ENCODE measurements at places on chromosomes 7 and 10.
A peak's percentile ranks its signal among the peaks of the same experiment; 100 is the strongest.

- no peaks in the 10 kb centered on the region for H3K4me1 ChIP-seq
- DNase-seq: no peak
- no peak overlapping the region for H3K27ac ChIP-seq
- H3K36me3 ChIP-seq: no peaks in the 10 kb centered on the region
- H3K27me3 ChIP-seq: no peaks in the 10 kb centered on the region
Observed at GRCh38 chr10:54470324-54470631, 330.8 kb downstream of the PCDH15 start.

GRCh38 chr7:106124186-106124585, 12.1 kb upstream of the SYPL1 start:
- no peak overlapping the region for H3K4me3 ChIP-seq
- no peaks in the 10 kb centered on the region for H3K36me3 ChIP-seq
- H3K27ac ChIP-seq: no peak overlapping the region
- no peaks in the 10 kb centered on the region for H3K27me3 ChIP-seq
- no peaks in the 10 kb centered on the region for H3K4me1 ChIP-seq
- no peak for DNase-seq

DNA sequence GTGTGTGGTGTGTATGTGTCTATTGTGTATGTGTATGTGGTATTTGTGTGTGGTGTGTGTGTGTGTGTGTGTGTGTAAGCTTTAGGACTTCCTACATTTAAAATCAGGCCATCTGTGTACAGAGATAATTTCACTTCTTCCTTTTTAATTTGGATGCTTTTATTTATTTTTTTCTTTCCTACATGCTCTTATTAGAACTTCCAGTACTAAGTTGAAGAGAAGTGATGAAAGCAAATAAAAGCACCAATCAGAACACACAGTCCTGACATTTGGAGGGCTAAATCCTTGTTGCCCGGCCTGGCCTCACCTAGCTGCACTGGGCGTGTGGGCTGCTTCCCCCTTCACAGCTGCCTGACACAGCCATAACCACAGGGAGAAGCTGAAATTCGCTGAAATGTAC, 3.8 kb upstream of the MRC1 start:
- H3K4me1 ChIP-seq: no peaks in the 10 kb centered on the region
- DNase-seq: no peak
- no peak overlapping the region for H3K27ac ChIP-seq
- no peaks in the 10 kb centered on the region for H3K27me3 ChIP-seq
- no peaks in the 10 kb centered on the region for H3K36me3 ChIP-seq

DNA sequence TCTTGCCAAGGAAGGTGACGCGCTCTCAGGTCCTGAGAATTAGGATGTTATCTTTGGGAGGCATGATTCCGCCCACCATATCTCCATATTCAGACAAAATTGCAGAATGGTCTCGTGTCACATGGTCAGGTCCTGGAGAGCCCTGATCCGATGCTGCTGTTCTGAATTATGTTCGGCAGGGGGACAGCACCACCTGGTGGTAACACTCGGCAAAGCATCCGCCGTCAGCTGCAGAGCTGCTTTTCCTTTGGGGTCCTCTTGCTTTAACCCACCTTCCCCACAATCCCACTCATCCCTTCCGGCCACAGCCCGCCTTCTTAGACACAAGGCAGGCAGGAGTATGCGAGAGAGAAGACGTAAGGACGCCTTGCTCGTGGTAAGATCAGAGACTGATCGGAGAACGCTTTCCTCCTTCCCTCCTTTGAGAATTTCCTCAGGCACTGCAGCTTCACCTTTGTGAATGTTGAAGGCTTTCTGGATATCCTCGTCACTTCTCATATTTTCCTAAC, 327.8 kb upstream of the C7orf33 start:
- peak; percentile 16 for DNase-seq
- no peaks in the 10 kb centered on the region for H3K4me1 ChIP-seq
- no peaks in the 10 kb centered on the region for H3K36me3 ChIP-seq
- H3K4me3 ChIP-seq: peak overlapping the region; percentile 46
- no peak overlapping the region for H3K27ac ChIP-seq

GRCh38 chr10:98246911-98247805, 20.8 kb downstream of the LOXL4 start:
- H3K27me3 ChIP-seq: no peaks in the 10 kb centered on the region
- no peak overlapping the region for H3K27ac ChIP-seq
- H3K36me3 ChIP-seq: peaks cover 43% of the 10 kb centered on the region
- no peak for DNase-seq
- no peak overlapping the region for H3K4me3 ChIP-seq
- H3K4me1 ChIP-seq: peaks cover 8% of the 10 kb centered on the region

DNA sequence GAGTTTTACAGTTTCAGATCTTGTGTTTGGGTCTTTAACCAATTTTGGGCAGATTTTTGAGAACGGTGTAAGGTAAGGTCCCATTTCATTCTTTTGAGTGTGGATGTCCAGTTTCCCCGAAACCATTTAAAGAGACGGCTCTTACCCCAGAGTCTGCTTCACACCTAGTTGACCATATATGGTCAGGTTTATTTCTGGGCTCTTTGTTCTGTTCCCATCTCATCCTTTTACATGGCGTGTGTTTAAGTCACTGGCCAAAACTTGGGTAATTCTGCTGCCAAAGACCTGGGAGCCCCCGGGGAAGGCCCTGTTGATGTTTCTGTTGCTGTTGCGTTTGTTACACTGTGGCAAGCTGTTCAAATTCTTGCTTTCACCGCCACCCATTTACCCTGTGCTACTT, 120.1 kb downstream of the PTPRN2 start:
- no peaks in the 10 kb centered on the region for H3K36me3 ChIP-seq
- H3K27ac ChIP-seq: no peak overlapping the region
- no peaks in the 10 kb centered on the region for H3K4me1 ChIP-seq
- no peak overlapping the region for H3K4me3 ChIP-seq
- DNase-seq: no peak
- no peaks in the 10 kb centered on the region for H3K27me3 ChIP-seq

- no peak overlapping the region for H3K27ac ChIP-seq
- peaks cover 9% of the 10 kb centered on the region for H3K4me1 ChIP-seq
- H3K36me3 ChIP-seq: no peaks in the 10 kb centered on the region
- no peak for DNase-seq
- H3K27me3 ChIP-seq: no peaks in the 10 kb centered on the region
Observed at GRCh38 chr7:44615149-44615611, 8.8 kb downstream of the OGDH start.

GRCh38 chr7:41940760-41941343, 238.0 kb upstream of the INHBA start:
- no peaks in the 10 kb centered on the region for H3K27me3 ChIP-seq
- no peaks in the 10 kb centered on the region for H3K36me3 ChIP-seq
- H3K27ac ChIP-seq: no peak overlapping the region
- H3K4me1 ChIP-seq: no peaks in the 10 kb centered on the region
- DNase-seq: no peak

GRCh38 chr10:15780353-15781135, 60.8 kb upstream of the ITGA8 start:
- H3K27me3 ChIP-seq: no peaks in the 10 kb centered on the region
- H3K4me3 ChIP-seq: no peak overlapping the region
- peak overlapping the region; percentile 68 for H3K27ac ChIP-seq

DNA sequence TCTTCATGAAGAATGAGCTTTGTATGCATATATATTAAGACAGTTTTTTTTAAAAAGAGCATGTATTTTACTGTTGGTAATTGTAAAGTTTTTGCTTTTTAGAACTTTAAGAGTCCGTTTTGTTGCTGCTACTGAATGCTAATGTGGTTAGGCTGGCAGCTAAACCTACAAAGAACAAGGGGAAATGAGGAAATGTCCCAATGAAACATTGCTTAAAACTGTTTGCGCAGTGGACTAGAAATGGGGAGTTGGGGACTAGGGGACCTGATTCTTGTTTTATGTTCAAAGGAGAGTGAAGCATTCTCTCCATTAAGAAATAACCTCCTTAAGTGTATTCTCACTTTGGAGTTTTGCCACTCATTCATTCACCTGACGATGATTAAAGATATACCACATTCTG, 5.7 kb downstream of the NRF1 start:
- H3K4me1 ChIP-seq: peaks cover 44% of the 10 kb centered on the region
- no peaks in the 10 kb centered on the region for H3K36me3 ChIP-seq
- H3K4me3 ChIP-seq: no peak overlapping the region
- DNase-seq: no peak
- no peak overlapping the region for H3K27ac ChIP-seq
- H3K27me3 ChIP-seq: no peaks in the 10 kb centered on the region

DNA sequence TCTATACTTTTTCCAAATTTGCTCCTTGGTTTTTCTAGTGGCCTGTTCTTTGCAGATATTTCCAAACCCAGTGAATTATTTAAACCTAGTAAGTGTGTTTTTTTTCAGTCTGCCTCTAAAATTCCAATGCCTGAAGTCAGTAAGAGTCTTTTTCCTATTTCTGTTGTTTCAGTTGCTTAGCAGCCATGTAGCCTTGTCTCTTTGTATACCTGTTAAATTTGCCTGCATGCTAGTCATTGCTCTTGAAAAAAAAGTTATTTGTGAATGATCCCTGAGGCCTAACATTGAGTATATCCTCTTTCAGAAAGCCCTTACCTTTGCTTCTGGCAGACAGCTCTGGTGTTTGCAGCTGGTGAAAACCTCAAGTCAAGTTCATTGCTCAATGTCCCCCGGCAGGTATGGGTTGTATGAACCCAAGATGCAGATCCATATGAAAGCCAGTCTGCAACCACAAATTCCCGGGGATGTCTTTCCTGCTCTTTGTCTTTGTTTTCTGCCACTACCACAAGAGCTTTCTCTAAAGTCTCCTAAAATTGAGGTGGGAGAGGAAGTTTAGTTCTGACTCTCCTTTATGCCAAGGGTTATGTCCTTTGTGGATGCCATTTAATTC, 35.7 kb downstream of the CH25H start:
- DNase-seq: no peak
- H3K27me3 ChIP-seq: no peaks in the 10 kb centered on the region
- no peaks in the 10 kb centered on the region for H3K4me1 ChIP-seq
- no peak overlapping the region for H3K27ac ChIP-seq

GRCh38 chr10:87826653-87827052, 8.6 kb upstream of the ATAD1 start:
- H3K27me3 ChIP-seq: no peaks in the 10 kb centered on the region
- H3K27ac ChIP-seq: no peak overlapping the region

- H3K4me3 ChIP-seq: no peak overlapping the region
- no peaks in the 10 kb centered on the region for H3K36me3 ChIP-seq
- DNase-seq: no peak
Observed at GRCh38 chr7:44195889-44196288, 4.9 kb upstream of the YKT6 start.

GRCh38 chr10:132516771-132517725, 20.5 kb upstream of the INPP5A start:
- H3K36me3 ChIP-seq: no peaks in the 10 kb centered on the region
- H3K4me3 ChIP-seq: peak overlapping the region; percentile 66
- H3K27ac ChIP-seq: peak overlapping the region; percentile 98
- H3K27me3 ChIP-seq: no peaks in the 10 kb centered on the region
- peaks cover 49% of the 10 kb centered on the region for H3K4me1 ChIP-seq
- DNase-seq: peak; percentile 87

GRCh38 chr7:132211971-132212370, 364.3 kb downstream of the PLXNA4 start:
- no peaks in the 10 kb centered on the region for H3K27me3 ChIP-seq
- H3K4me1 ChIP-seq: no peaks in the 10 kb centered on the region
- no peak overlapping the region for H3K27ac ChIP-seq
- H3K4me3 ChIP-seq: no peak overlapping the region
- H3K36me3 ChIP-seq: peaks cover 10% of the 10 kb centered on the region
- no peak for DNase-seq

DNA sequence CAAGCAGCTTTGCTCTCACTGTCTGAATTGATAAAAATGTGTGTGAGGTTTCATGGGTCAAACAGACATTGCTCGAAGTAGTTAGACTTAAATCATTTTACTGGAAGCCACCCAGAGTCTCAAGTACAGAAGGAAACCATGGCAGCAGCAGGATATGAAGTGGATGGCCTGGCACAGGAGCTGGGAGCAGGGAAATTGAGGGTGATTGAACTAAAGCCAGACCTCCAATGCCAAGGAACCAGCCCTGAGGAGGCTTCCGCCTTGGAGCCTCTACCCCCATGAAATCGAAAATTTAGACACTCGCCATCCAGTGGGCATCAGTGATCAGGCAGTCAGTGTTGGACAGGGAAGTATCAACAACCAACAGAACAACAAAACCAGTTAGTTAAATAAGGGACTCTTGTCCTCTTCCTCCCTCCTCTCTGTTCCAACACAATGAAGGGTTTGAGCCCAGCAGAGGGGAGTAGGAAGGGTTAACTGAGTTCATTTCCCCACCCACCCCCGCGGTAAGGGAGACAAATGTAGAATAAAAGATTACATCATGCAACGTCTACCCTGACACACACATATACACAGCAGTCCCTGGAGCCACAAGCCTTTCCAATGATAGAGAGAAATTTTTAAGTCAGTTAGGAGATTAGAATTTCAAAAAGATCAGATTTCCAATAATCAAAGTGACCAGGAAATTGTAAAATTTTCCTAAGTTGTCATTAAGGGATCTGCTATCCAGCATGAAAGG, 156.3 kb downstream of the SLC16A9 start:
- no peak overlapping the region for H3K4me3 ChIP-seq
- H3K27me3 ChIP-seq: no peaks in the 10 kb centered on the region
- DNase-seq: no peak
- no peak overlapping the region for H3K27ac ChIP-seq

DNA sequence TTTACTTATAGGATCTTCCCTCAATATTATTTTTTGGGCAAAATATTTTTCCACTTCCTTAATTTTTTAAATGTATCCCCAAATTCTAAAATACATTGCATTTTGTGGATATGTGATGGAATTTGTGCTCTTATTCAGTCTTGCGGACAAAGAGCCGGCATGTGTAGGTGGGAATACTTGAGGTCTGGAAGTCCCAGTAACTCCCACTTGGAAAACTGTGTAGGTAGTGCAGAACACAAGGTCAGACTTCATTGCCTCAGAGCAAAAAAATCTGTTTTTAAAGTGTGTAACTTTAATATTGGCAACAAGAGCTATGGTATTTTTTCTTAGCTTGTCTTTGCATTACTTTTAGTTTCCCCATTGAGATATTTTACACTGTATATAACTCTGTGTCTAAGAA, 68.5 kb upstream of the SEMA3A start:
- no peak overlapping the region for H3K4me3 ChIP-seq
- no peaks in the 10 kb centered on the region for H3K36me3 ChIP-seq
- no peak overlapping the region for H3K27ac ChIP-seq
- DNase-seq: no peak
- no peaks in the 10 kb centered on the region for H3K4me1 ChIP-seq
- H3K27me3 ChIP-seq: no peaks in the 10 kb centered on the region

DNA sequence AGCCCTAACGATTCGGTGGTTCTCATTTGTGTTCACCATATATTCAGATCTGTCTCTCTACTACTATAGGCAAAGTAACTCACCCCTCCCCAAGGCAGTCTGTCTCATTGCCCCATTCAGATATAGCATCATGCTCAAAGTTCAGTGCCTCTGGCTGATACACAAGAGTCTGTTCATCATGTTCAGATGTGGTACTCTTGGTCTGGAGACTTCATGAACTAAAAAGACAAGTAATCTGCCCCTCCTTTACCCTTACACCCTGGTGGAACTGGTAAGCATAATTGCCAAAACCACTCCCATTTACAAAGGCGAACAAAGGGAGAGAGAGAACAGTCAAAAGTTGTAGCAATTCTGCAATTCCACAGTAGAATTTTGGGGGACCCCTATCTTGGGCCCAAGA, 29.9 kb downstream of the UMAD1 start:
- H3K4me1 ChIP-seq: peaks cover 32% of the 10 kb centered on the region
- H3K36me3 ChIP-seq: no peaks in the 10 kb centered on the region
- no peak overlapping the region for H3K4me3 ChIP-seq
- H3K27ac ChIP-seq: peak overlapping the region; percentile 11
- no peaks in the 10 kb centered on the region for H3K27me3 ChIP-seq

GRCh38 chr7:155463114-155463811, 5.3 kb downstream of the EN2 start:
- H3K4me1 ChIP-seq: peaks cover 37% of the 10 kb centered on the region
- no peak for DNase-seq
- no peak overlapping the region for H3K4me3 ChIP-seq
- H3K27ac ChIP-seq: no peak overlapping the region

- H3K27me3 ChIP-seq: no peaks in the 10 kb centered on the region
- no peaks in the 10 kb centered on the region for H3K36me3 ChIP-seq
Observed at GRCh38 chr7:137685433-137686164, 161.2 kb downstream of the DGKI start.

Measured in thoracic aorta (tissue), 2 donors.